ENCODE measurements at places on chromosomes 3 and 15.

- no peak for DNase-seq
Observed at GRCh38 chr3:17025594-17026139, 140.9 kb downstream of the PLCL2 start.

DNA sequence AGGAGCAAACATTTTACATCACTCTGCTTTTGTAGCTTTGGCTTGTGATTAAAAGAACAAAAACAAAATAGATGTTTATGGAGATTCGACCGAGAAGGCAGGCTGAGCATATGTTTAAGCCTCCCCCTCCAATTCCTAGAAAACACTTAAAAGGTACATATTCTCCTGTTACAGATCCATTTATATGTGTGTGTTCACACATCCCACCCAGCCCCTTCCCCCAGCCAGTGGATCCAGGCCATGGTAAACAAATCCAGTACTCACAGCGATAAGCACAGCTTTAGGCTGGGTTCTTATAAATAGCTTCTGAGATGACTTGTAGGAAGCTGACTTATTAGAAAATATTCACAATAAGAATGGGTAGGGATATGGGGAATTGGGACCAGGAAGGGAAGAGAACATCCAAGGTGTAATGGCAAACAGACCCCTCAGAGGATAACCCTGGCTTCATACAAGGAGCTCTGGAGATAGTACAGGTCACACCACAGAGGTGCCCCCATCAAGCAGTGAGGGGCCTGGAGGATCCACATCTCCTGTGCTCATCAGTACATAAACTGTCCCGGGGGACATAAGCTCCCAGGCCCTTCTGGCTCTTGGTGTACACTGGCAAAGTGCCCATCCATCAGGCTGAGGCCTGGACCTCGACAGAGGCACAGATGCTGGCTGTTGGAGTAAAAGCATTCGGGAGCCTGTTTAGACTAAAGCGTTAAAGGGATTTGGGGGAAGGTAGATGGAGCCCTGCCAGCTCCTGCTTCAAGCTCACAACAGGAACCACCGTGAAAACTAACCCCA is 70.0 kb upstream of the UBE2E1 start:
- DNase-seq, result no peak

GRCh38 chr3:146217324-146217723 is 33.6 kb downstream of the PLSCR4 start:
- DNase-seq, result no peak

GRCh38 chr3:186772701-186773417 is 10.5 kb upstream of the EIF4A2 start:
- peak; percentile 71 for DNase-seq

GRCh38 chr15:43828061-43828657 is 1.4 kb downstream of the WDR76 start:
- DNase-seq, result no peak

GRCh38 chr15:93018574-93018973 is 70.4 kb downstream of the RGMA start:
- DNase-seq, result no peak

GRCh38 chr15:51758645-51759044 is 7.2 kb downstream of the TMOD2 start:
- no peak for DNase-seq

GRCh38 chr3:49673121-49673714 is 933 bp upstream of the APEH start:
- no peak for DNase-seq

DNA sequence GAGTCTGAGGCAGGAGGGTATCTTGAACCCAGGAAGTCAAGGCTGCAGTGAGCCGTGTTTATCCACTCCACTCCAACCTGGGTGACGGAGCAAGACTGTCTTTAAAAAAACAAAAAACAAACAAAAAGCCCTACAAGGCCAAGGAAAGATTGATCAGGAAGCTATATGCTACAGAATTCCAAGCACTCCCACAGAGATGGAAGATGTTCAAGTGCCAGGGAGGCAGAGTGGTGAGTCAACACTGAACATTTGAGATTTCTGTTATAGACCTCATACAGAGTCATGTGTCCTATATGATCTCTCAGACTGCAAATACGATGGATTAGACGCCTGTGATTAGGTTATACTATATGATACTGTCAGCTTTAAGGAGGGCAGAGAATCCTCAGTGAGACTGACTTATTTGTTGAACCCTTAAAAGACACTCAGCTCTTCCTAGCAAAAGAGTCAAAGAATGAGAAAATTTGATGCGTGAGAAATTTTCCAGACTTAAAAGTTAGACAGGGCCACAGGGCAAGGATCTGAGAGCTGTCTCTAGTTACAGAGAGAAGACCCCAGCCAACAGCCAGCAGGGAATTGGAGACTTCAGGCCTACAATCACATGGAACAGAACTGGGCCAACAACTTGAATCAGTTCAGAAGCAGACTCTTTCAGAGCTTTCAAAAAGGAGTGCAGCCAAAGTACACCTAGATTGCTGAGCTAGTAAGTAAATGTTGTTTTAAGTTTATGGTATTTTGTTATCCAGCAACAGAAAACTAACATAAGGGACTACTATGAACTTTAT is 107.6 kb downstream of the PIK3CB start:
- no peak for DNase-seq

DNA sequence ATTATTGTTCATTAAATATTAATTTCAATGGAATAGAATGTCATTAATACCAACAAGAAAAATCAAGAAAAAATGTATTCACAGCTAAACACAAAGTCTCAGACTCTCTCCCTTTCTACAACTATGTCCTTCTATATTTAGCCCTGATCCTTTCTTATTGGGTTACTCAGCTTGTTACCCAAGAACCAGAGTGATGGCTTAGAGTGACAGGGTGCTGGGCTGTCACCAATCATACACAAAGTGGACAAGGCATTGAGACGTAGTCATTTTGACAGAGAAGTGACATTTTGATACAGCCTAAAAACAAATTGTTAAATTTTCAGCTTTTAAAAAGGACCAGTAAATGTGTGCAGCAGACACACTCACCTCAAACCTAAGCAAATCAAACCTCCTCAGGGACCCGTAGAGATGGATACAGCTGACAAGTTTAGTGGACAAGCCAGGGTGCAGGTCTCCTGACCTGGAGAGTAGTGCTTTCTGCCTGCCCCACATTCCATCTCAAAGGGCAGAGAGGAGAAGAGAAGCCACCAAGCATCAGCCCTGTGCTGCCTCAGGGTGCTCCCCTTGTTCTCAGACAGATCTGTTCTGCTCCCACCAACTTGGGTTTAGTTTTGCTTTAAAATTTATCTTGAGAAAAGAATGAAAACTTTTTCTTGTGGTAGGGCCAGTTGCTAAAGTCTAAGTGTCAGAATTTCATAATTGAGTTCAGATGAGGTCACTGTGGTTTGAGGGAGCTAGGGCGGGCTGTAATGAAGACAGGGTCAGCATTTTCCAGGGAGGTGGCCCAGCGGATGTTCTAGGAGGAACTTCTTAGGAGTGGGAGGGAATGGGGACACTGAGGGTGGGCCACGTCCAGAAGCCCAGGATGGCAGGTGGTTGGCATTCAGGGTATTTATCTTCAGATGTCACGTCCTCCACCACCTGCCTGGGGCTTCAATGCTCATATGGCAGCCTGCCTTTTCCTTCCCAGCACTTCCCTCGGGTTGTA is 136.5 kb upstream of the TBL1XR1 start:
- DNase-seq, result no peak

DNA sequence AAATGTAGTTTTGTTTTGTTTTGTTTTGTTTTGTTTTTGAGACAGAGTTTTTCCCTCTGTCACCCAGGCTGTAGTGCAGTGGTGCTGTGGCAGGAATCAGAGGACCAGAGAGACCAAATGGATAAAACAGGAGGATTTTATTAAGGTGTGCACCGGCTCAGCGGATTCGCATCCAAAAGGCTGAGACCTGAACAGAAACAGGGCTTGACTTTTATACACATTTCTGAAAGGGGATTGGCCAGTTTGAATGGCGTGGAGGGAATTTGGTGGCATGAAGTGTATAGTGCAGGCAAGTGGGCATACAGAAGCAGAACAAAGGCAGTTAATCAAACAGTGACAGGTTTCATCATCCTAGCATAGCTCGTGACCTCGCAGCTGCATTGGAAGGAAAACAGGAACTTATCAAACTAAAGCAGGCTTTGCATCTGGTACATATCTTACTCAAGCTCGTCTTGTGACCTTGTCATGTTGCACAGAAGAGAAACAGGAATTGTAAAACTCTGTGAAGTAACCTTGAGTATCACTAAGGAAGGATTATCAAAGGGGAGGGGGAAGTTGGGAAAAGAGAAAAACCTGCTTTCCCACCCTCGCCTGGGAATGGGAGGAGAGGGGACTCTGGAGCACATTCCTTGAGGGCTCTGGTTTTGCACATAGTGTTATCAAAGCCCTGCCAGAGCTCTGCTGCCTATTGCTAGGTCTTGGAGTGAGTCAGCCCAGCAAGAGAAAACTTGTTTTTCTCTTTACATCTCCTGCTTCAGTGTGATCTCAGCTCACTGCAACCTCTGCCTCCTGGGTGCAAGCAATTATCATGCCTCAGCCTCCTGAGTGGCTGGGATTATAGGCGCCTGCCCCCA is 38.5 kb downstream of the C3orf62 start:
- no peak for DNase-seq

DNA sequence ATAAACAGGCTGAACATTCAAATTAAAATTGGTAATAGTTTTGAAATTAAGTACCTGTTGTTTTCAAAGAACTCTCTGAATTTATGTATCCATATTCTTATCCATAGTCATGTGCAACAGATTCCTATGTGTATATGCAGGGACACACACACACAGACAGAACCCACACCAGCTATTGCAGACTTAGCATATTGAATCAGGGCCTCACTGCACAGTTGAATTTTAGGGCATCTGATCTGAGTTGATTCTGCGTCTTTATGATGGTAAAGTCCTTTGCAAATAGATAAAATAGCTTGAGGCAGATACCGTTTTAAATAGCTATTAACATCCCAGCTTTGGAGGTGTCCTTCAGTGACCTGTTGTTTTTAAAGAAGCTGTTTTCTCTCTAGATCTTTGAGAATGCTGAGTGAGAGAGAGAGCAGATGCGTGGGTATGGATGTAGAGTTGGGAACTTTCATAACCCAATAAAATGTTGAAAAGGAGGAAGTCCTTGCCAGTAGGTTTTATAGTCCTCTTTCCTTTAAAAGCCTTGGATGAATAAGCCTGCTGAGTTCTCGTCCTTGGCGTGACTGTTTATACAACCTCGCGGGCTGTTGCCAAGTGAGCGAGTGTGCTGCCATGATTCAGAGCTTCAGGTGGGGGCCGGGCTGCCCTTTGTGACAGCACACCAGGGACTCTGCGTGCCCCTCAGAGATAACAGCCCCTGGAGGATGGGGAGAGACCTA is 18.3 kb downstream of the MYZAP start:
- no peak for DNase-seq

DNA sequence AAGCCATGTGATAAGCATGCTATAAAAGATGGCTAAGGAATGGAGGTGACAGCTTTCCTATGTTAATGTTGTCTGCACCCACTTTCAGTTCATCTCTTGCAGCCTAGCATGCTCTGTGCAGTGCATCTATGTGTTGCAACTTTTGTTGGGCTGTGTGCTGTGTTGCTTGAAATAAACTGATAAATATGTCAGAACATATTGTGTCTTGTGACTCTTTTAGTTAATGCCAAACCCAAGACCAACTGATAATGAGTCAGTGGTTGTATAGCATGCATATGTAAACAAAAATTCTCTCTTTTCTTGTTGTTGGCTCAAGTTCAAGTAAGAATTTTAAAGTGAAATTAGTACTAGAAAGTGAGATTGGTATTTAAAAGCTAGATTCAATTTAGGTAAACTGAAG is 37.0 kb upstream of the SCN10A start:
- DNase-seq, result no peak

GRCh38 chr3:171729452-171730334 is 80.6 kb downstream of the PLD1 start:
- DNase-seq, result no peak

DNA sequence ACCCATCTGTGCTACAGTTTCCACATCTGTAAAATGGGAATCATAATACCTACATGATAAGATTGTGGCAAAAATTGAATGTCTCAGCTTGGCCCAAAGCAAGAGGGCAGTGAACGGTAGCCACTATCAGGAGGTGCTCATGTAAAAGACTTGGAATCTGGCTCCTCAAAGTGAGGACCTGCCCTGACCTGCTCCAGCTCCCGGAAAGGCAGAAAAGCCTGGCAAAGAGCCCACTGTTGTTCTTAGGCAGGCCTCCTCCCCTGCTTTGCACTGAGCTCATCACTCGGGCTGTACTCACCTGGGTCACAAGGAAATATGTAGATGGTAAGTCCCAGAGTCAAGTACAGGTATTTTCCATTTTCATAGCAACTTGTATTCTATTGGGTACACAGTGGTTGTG is 250.7 kb upstream of the TBL1XR1 start:
- DNase-seq, result no peak

DNA sequence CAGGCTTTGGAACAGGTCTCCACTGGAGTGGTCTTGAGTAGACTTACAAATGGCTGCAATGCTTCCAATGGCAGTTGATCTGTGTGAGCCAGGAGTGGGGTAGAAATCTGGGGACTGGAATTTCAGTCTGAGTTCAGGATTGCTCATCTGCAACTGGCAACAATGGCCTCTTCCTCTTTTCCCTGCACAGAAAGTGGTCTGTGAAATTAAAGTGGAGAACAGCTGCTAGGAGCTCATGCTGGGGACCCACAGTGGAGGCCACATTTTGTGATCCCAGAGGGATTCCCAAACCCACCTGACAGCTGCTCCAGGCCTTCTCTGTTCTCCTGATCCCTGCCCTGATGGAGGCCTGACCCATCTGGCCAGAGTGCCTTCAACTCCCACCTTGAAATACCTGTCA is 49.6 kb downstream of the CEMIP start:
- no peak for DNase-seq

- DNase-seq, result no peak
Observed at GRCh38 chr3:71722693-71723092, 2.5 kb downstream of the EIF4E3 start.

DNA sequence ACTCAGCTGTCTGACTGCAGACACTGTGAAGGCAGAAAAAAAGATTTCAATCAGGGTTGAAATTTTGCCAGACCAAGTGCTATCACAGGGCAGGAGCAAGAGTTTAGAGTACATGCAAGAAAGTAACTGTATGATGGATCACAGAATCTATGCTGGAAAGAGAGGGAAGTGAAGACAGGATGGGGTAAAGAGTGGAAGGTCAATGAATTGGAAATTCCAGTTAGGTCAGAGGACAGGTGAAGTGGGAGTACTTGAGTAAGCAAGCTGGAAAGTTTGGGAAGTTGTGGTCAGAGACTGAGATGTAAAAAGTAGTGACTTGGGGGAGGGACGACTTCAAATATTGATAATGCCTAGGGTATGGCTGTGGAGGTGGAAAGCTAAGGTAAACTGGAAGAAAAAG is 7.2 kb downstream of the SPG11 start:
- DNase-seq, result no peak

Data from left forelimb (tissue), 1 donor.